ENCODE measurements at places on chromosomes 12 and 14. TPM values are rescaled to one million over a fixed set of nuclear protein-coding genes. Genes with fewer than 3 reads are reported as not detected.

The ACACB gene
- total RNA-seq, result 30.3 TPM

The HOXC12 gene
- not detected for total RNA-seq

GRCh38 chr12:24246934-24247333, 297.5 kb upstream of the SOX5 start:
- no peak for DNase-seq

GRCh38 chr12:80422550-80422949, 21.5 kb upstream of the PTPRQ start:
- DNase-seq, result no peak

DNA sequence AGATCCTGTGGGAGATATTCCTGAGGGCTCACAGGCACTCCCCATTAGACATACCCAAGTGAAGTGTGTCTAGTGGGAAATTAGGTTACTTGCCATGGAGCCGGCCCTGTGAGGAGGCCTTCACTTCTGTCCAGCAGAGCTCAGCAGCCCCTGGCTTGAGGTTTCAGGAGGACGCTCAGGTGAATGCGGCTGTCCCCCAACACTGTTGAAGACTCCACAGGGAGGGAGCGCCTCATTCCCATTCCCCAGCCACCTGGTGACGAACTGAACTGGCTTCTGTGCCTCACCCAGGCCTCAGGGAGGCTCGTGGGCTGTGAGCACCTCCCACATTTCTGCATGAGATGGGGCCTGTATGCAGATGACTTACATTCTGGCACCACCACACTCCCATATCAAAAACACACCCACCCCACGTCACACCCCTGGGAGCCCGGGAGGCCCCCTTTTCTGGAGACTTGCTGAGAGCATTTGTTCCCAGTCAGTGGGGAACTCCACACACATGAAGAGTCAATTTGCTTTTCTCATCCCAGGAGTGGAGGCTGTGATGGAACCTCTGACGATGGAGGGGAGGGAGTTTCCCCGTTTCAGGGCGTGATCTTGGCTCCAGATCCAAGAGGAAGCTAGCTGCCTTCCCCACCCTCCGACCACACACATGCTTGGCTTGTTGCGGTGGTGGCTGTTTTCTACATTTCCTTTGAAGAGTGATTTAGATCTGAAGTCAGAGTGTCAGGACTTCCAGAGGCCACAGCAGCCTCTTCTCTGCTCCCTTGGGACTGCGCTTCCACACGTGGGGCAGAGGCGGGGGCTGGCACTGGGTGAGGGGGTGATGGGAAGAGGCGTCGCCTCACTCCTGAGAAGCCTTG, 120.7 kb downstream of the ADGRD1 start:
- DNase-seq, result no peak

DNA sequence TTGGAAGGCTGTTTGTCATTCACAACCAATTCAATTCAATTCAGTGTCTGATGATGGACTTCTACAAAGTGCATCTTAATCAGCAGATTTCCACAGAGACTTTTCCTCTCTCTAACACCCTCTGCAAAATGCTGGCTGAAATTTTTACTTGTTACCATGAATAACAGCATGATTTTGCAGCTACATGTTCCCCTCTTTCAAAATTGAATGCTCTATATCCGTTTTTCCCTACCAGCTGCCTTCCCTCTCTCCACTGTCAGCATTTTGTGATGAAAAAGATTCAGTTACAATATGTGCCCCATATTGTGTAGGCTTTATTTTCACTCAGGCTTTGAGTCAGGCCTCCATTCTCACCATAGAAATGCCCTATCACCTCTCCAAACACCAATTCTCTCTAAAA, 334.6 kb downstream of the SYT1 start:
- DNase-seq, result no peak

The TCL1B gene
- total RNA-seq, result not detected

- no peak for DNase-seq
Observed at GRCh38 chr14:104066719-104067295, 18.7 kb upstream of the ASPG start.

DNA sequence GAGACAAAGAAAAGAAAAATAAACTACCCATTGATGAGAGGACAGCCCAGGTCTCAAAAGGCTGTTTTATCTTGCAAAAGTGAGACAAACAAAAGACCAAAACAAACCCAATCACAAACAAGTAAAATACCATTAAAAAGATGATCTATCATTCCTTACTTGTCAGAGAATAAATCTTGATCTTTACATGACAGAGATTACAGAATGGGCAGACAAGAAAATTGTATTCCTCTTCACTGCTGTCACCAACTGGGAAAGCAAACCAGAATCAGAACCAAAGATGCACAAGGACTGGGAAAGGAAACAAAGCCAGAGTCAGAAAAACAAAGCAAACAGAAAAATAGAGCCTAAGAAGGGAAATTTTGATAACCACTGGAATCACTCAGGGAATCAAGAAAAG, 444.0 kb upstream of the PDE3A start:
- no peak for DNase-seq

GRCh38 chr12:91704446-91704845, 441.2 kb downstream of the BTG1 start:
- no peak for DNase-seq

GRCh38 chr12:119423285-119423684, 88.8 kb downstream of the CCDC60 start:
- DNase-seq, result no peak
